ENCODE measurements at places on chromosomes 2 and 18. TPM values are rescaled to one million over a fixed set of nuclear protein-coding genes. Genes with fewer than 3 reads are reported as not detected.

The IL1RL1 gene
- total RNA-seq = 0.10 TPM

The CLASP1 gene
- 35.6 TPM for total RNA-seq

The ALPG gene
- not detected for total RNA-seq

The ASXL3 gene
- total RNA-seq = not detected

The EGR4 gene
- not detected for total RNA-seq

The LAMA1 gene
- total RNA-seq = 0.98 TPM

The GCKR gene
- not detected for total RNA-seq

The WBP1 gene
- 70.5 TPM for total RNA-seq

The FBXO11 gene
- total RNA-seq = 25.6 TPM

The SLC4A5 gene
- 0.10 TPM for total RNA-seq

The ALKAL2 gene
- not detected for total RNA-seq

The UGT1A4 gene
- total RNA-seq = not detected

All from RPMI7951 (cell line).